ENCODE measurements at places on chromosomes 1 and 21.

DNA sequence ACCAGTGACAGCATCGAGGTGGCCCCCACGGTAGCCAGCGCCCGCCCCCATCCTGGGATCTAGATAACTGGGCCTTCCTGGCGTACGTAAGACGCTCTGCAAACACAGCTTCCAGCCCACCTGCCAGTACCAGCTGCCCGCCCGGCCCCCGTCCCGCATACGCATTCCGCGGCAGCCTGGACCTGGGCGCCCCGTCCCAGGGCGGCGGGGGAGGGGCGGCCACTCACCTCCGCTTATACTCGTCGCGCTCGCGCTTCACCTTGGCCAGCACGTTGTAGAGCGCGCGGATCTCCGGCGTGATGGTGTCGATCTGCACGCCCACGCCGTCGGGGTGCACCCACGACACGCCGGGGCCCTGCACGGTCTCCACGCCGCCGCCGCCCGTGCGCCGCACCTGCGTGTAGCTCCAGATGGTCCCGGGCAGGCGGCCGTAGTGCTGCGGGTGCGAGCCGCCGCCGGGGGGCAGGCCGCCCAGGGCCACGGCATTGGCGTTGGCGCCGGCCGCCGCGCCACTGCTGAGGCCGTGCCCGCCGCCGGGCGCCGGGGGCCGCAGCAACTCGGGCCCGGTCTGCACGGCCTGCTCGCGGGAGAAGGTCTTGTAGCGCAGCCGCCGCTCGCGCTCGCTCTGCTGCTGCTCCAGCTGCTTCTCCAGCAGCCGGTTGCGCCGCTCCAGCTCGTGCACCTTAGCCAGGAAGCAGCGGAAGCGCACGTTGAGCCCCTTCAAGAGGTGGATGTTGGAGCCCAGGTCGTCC lies 859 bp downstream of the IFFO2 start:
- peak; percentile 73 for DNase-seq

DNA sequence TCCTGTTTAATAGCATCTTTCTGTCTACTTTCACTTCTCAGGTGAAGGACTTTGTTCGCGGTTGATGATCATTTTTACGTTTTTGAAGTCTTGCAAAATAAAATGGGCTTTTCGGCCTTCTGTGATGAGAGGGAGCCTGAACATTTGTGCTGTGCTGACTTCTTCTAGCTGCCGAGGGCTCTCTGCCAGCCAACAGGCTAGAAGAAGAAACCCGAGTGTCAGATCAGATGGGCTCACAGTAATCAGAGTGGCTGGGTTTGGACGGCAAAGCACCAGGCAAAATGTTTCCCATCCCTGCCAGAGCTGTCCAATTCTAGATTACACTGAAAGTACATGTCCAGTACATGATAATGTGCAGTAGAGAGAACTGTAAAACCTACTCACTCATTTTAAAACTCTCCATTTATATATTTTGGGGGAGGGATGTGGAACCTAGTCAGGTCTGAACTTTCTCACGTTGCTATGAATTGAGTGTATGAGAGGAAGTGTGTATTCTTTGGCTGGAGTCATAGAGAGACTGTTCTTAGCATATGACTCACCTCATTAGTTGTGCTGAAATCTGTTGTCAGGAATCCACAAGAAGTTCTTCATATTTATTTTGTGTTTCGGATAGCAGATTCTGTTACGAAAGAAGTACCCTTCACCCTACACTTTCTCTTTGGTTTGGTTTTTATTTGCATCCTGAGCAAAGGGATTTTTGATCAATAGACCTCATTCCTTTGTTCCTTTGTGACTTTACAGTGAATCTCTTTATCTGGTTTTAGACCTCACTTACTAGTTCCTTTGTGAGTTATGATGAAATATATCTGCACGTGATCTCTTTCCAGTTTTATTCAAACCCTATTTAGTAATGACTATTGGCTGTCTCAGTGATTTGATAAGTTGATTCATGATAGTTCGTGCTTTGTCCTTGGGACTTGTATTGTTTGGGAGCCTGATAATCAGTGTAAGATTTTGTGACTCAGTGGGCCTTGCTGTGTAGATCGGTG lies 4.8 kb downstream of the ATP1A1 start:
- peak; percentile 55 for DNase-seq

- DNase-seq: no peak
Measured at GRCh38 chr1:71400050-71400449, 319.2 kb upstream of the ZRANB2 start.

- DNase-seq: no peak
Measured at GRCh38 chr21:42102991-42103390, 31.9 kb downstream of the UMODL1 start.

DNA sequence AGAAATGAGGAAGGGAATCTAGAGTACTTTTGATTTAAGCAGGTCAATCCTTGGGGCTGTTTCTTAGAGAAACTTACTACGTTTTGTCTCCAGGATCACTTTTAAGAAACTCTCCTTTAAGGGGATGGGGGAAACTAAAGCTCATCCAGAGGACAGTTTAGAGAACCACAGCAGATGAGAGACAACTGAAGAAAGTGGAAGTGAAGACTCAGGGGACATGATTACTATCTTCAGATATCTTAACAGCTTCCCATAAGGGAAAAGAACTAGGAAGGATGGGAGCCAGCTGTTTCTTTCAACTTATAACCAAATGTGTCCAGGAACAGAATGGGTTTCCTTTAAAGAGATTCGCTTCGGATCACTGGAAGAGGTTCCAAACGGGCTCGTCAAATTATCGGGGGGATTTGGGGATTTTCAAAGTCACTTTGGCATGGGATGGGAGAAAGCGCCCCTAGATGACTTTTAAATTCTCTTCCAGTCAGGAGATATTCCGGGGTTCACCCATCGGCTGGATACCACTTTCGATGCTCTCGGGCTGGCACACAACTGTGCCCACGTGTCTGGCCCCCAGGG lies 1.2 kb downstream of the SCMH1 start:
- DNase-seq: no peak

All from activated naive CD4-positive, alpha-beta T cell treated with anti-CD3 and anti-CD28 coated beads, Interleukin-2, amount 10 ng/mL, durations not matched to agents 7 days and 5 days (primary cell).